ENCODE measurements at places on chromosomes 13 and 19.

GRCh38 chr19:48635966-48636858 lies 967 bp downstream of the DBP start:
- peaks cover 9% of the 10 kb centered on the region for H3K27me3 ChIP-seq
- peaks cover 10% of the 10 kb centered on the region for H3K4me1 ChIP-seq
- H3K4me3 ChIP-seq, result no peak overlapping the region
- no peak for DNase-seq
- no peaks in the 10 kb centered on the region for H3K36me3 ChIP-seq

- H3K36me3 ChIP-seq, result no peaks in the 10 kb centered on the region
- H3K27ac ChIP-seq, result peak overlapping the region; percentile 69
- no peaks in the 10 kb centered on the region for H3K27me3 ChIP-seq
- peak; percentile 78 for DNase-seq
- peaks cover 2% of the 10 kb centered on the region for H3K4me1 ChIP-seq
- H3K4me3 ChIP-seq, result peak overlapping the region; percentile 86
These were observed 630 bp downstream of the RNF126 start for GRCh38 chr19:662207-662961.

- H3K27me3 ChIP-seq, result no peaks in the 10 kb centered on the region
- no peak overlapping the region for H3K27ac ChIP-seq
- H3K4me3 ChIP-seq, result no peak overlapping the region
- H3K36me3 ChIP-seq, result no peaks in the 10 kb centered on the region
These were observed 747.2 kb downstream of the DIAPH3 start for GRCh38 chr13:59416561-59416960.

GRCh38 chr13:113078902-113079780 lies 26.4 kb upstream of the F7 start:
- no peaks in the 10 kb centered on the region for H3K4me1 ChIP-seq
- no peaks in the 10 kb centered on the region for H3K36me3 ChIP-seq
- H3K4me3 ChIP-seq, result no peak overlapping the region
- H3K27ac ChIP-seq, result no peak overlapping the region

DNA sequence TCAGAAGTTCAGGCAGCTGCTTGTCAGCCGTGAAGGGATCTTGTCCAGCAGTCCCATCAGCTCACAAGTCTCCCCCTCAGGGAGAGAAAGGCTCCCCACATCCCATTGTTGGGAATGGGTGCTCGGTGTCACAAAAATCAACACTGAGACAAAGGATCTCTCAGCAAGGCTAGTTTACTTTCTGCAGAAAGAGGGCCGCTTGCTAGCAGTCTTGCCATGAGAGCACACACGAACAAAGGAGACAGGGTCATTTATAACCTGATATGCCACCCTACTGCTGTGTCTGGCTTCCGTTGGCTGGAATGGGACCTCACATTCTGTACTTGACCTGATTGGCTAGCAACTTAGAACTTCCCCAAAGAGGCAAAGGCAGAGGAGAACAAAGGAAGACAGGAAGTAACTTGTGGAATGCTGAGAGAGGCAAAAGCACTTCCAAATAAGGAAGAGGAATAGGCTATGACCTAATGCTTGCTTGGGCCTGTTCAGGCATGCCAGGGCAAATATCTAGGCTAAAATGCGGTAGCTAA lies 8.7 kb upstream of the IGFL3 start:
- H3K4me3 ChIP-seq, result no peak overlapping the region
- no peaks in the 10 kb centered on the region for H3K36me3 ChIP-seq
- H3K27ac ChIP-seq, result peak overlapping the region; percentile 65
- no peaks in the 10 kb centered on the region for H3K4me1 ChIP-seq
- no peaks in the 10 kb centered on the region for H3K27me3 ChIP-seq
- DNase-seq, result peak; percentile 98

- no peaks in the 10 kb centered on the region for H3K36me3 ChIP-seq
- H3K27me3 ChIP-seq, result no peaks in the 10 kb centered on the region
- DNase-seq, result no peak
These were observed 105.5 kb downstream of the MBNL2 start for GRCh38 chr13:97327506-97328221.

- H3K27me3 ChIP-seq, result no peaks in the 10 kb centered on the region
- no peak overlapping the region for H3K4me3 ChIP-seq
- H3K27ac ChIP-seq, result no peak overlapping the region
- no peaks in the 10 kb centered on the region for H3K4me1 ChIP-seq
- DNase-seq, result no peak
These were observed 18.2 kb upstream of the UBL3 start for GRCh38 chr13:29868581-29868980.

- H3K36me3 ChIP-seq, result no peaks in the 10 kb centered on the region
- no peaks in the 10 kb centered on the region for H3K27me3 ChIP-seq
- no peak overlapping the region for H3K27ac ChIP-seq
- no peak overlapping the region for H3K4me3 ChIP-seq
- no peak for DNase-seq
These were observed 4.6 kb downstream of the OR10H2 start for GRCh38 chr19:15732388-15732787.

DNA sequence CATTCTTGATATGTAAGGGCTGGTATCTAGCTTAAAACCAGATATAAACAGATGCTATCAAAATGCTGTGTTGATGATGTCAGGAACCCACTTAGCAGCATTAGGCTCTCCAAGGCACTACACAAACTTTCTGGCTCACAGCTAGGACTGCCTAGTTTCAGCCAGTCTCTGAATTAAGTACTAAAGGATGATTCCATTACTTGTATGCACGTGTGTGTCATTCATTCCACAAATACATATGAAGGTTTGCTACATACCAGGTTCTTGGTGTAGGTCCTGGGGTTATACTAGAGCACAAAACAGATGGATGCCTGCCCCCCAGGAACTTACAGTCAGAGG lies 151.5 kb downstream of the RGCC start:
- no peaks in the 10 kb centered on the region for H3K27me3 ChIP-seq
- no peak for DNase-seq
- no peaks in the 10 kb centered on the region for H3K4me1 ChIP-seq
- no peak overlapping the region for H3K4me3 ChIP-seq

DNA sequence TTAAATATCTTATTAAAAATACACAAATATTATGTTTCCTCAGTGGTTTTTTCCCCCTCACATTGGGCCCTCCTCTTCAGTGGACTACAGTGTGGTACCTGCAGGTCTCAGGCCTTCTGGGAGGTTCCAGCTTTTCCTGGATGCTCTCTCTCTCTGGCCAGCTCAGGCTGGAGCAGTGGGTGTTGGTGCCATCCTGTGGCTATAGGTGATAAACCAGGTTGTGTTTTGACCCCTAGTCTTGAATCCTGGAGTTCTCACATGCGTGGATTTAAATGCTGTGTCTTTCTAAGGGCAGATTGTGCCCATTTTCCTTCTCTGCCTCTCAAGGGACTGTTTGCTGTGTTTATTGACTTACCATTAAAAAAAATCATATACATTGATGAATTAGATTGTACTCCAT lies 41.2 kb upstream of the ZNF527 start:
- peak; percentile 73 for DNase-seq
- H3K36me3 ChIP-seq, result peaks cover 2% of the 10 kb centered on the region
- H3K27me3 ChIP-seq, result no peaks in the 10 kb centered on the region
- H3K4me3 ChIP-seq, result no peak overlapping the region
